Mesenchymal stem cell (in vitro differentiated cells and primary cell): ENCODE measurements at places on chromosomes 4 and X.

DNA sequence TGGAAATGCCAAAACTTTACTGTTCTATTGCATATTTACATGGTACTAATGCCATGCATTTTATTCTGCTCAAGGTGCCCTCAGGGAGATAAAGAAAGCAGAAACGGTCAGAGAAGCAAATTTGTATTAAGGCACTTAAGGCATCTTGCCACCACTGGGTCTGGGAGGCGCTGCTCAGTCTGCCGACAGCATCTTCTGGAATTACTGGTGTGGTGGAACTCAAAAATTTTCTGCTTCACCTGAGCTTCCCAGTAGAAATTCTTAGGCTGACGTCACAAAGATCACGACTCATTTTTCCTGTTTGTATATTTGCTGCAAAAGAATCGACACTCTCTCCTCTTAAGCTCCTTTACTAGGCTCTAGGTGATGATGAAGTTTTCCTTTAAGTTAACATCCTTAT lies 3.0 kb downstream of the RASSF6 start:
- DNase-seq, result no peak

- no peak for DNase-seq
Observed at GRCh38 chrX:135403374-135403773, 18.4 kb upstream of the SMIM10L2A start.

- DNase-seq, result no peak
Observed at GRCh38 chr4:122836941-122837340, 10.3 kb downstream of the FGF2 start.

GRCh38 chr4:139455126-139455538 lies 1.2 kb downstream of the RAB33B start:
- no peak for DNase-seq

DNA sequence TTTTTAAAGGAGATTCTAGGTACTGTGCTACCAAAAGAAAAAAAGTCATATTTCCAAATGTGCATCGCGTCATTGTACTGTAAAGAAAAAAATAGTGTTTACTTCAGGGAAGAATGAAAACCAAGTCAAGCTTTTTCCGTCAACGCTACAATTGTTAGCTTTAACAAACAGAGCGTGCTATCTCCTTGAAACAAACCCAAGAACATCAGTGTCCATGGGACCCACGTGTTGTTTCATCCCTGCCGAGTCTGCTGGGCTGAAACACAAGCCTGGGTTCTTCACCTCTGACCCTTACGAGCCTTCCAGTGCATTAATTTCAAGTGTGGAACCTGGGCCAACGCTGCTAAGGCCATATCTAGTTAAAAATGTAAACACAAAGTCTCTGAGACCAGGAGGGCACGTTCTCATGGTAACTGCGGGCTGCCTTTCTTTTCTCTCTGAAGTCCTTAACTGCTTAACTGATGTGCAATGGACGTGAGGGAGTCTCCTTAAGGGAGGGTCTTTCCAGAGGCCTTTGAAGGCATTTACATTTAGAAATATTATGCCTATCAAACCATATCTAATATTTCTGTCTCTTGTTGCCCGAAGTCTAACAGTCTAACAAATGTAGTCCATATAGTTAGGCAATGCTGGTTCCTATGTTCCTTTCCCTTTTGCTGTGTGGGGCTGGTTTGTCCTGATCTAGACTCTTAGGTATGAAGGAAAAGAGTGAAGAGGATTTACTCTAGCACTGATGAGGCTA lies 36.3 kb downstream of the ING2 start:
- DNase-seq, result peak; percentile 61

DNA sequence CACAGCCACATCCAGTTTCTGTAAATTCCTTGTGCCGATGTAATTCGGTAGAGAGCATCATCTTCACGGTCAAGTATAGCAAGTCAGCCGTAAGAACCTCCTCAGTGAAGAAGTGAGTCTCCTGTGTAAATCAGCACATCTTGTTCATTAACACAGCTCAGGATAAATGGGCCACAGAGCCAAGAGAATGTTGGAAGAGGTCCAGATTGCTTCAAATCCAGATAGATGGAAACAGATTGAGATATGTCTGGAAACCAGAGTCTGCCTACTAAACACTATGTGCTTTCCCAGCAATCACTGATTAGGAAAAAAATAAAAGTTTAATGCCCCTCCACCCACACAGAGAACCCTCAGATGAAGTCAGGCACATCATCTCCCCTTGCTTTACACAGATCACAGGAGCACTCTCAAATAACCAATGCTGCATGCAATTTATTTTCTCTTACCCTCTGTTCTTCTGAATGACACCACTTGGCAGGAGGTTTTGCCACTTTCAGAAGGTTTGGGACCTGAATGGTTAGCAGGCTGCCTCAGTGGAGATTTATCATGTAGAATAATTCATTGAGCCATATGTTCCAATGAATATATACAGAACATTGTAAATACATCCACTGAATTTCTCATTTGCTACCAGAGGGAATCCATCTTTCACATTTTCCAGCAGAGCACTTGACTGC lies 357.7 kb downstream of the C4orf33 start:
- DNase-seq, result no peak

GRCh38 chr4:87079967-87080366 lies 140.5 kb downstream of the KLHL8 start:
- no peak for DNase-seq

- DNase-seq, result no peak
Observed at GRCh38 chrX:131704136-131704695, 160.3 kb downstream of the OR13H1 start.
